CD4-positive, alpha-beta T cell treated with Interleukin-15 for 1 hour (primary cell): ENCODE measurements at places on chromosomes 3 and 15.

GRCh38 chr3:53168175-53168923 lies 7.3 kb downstream of the PRKCD start:
- DNase-seq, result no peak

DNA sequence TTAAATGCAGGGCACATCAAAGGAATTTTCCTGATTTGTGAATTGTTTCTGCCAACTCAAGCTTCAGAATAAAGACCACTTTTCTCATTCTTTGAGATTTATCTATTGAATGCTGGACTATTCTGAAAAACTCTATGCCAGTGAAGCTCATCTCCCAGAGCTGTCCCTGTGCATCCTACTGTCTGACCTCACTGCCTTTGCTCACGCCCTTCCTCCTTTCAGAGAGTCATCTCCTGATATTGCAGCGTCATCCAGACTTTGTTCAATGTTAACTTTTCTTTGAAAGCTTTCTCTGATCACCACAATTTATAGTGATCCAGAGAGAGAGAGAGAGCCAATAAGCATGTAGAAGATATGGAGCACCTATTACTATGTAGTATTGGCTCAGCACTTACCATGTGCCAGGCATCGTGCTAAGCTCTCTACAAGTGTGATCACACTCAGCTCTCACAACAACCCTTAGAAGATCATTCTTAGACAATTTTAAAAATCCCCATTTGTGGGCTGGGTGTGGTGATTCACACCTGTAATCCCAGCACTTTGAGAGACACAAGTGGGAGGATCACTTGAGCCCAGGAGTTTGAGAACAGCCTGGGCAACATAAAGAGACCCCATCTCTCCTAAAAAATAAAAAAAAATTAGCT lies 30.2 kb upstream of the TLE3 start:
- DNase-seq, result no peak

DNA sequence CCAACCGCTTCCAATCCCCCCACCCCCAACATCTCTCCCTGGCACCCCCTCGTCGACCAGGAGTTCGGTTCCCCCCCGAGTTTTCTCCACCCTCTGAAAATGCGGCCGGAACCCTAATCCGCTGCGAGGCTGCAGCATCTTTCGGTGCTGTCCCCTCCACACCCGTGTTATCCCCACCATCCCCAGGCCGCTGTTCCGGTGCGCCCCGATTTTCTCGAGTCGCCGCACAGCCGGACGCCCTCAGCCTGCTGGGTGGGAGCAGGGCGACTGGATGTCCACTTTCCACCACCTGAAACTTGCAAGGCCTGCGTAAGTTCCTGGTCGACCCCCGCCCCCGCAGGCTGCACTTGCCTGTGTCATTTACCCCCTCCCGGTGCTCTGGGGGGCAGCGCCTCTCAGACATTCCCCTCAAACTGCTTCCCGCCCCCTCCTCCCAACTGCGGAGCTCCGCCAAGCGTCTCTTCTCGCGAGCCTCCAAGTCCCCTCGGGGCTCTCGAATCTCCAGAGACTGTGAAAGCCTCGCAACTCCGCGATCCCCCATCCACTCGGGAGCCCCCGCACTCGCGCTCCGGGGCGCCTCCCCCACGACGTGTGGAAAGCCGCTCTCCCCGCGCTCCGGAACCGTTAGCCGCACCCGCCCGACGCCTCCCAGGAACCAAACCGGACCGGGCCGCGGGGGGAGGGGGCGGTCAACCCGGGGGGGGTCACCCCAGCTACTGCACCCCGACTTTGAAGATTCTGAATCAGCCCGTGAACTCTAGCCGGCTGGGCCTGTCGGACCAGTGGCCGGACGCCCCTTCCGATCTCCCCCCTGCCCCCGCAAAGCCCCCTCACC lies 566 bp downstream of the ETV5 start:
- no peak for DNase-seq

GRCh38 chr3:34102288-34102687 lies 303.9 kb downstream of the PDCD6IP start:
- no peak for DNase-seq

DNA sequence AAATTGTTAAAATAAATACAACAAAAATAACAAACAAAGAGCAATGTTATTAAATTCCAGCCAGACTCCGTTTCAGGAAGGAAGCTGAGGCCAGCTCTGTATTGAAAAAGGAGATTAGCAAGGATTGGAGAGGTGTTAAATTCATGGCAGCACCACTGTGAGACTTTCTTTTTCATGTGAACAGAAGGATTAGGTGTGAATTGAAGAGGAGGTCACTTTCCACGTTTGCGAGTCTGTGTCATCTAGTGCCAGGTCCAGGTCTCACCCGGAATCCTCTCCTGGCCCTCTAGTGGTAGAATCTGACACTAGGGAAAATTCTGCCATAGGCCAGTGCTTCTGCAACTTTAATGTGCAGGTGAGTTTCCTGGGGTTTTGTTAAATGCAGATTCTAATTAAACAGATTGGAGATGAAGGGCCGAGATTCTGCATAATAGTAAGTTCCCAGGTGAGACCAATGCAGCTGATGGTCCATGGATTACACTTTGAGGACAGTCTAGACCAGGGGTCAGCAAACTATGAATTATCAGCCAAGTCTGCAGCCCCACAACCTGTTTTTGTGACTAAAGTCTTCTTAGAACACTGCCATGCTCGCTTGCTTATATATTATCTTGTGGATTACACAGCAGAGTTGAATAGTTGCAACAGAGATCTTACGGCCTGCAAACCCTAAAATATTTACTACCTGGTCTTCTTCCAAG lies 9.2 kb upstream of the SLC6A1 start:
- no peak for DNase-seq

DNA sequence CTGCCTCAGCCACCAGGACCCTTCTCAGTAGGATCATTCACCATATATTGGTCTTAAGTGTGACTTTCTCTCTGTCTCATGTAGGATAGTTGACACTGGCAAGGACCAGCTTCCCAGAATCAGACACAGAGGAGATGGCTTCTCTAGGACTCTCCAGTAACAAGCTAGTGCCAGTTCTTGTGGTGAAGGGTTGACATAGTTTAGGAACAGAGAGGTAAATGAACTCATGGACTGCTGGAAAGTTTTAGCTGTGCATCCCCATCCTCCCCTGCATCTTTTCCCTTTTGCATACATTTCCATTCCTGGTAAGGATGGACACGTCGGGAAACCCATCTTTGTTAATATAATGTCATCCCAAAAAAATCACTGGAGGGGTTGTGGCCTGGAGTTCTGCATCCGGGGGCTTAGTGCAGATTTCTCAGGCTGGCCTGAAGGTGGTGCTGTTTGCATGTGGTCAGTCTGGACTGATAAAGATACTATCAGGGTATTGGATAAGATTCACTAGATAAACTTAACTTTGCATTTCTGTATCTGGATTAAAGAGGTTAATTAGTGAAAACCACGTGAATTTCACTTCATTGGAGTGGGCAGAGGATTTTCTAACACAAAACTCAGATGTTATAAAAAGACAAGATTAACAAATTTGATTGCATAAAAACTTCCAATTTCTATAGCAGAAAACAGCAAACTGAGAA lies 110.8 kb downstream of the TBC1D2B start:
- DNase-seq, result peak; percentile 60

- no peak for DNase-seq
These were observed 621.4 kb downstream of the PDCD6IP start for GRCh38 chr3:34419801-34420200.

- peak; percentile 39 for DNase-seq
These were observed 517.2 kb downstream of the FOXP1 start for GRCh38 chr3:71066356-71066755.

- DNase-seq, result no peak
These were observed 27.5 kb downstream of the AVEN start for GRCh38 chr15:34011481-34011880.

- no peak for DNase-seq
These were observed 994 bp downstream of the MESP1 start for GRCh38 chr15:89749951-89750559.

DNA sequence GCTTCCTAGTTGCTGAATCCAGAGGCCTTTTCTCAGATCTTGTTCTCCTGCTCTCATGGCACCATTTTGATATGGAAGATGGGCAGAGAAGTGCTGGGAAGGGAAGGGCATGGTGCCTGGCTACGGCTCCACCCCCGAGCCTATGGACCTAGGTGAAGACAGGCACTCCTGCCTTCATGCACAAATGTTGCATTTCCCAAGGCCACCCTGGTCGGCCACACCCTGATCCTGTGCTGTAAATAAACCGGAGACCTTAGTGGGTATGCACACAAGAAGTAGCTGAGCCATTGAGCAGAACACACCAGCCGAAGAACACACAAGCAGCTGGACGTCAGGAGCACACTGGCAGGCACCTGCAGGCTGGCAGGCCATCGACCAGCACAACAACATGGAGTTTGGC lies 261.6 kb downstream of the SHQ1 start:
- DNase-seq, result no peak

DNA sequence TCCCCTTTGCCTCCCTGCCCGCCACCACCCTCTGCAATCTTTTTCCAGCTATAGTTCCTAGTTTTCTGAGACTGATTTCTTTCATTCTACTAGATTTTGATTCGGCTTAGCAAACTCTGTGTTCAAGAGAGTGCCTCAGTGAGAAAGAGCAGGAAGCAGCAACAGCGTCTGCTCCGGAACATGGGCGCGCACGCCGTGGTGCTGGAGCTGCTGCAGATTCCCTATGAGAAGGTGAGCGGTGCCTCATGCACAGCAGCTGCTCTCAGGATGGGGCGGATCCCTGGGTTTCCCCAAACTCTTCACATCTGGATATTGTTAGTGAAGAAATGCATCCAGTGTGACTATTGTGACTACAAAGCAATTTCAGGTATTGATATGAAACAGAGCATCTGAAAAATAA lies 191.8 kb downstream of the ITPR1 start:
- DNase-seq, result no peak

- DNase-seq, result no peak
These were observed 44.0 kb downstream of the CD200 start for GRCh38 chr3:112376992-112377391.

- DNase-seq, result no peak
These were observed 27.7 kb downstream of the HES1 start for GRCh38 chr3:194163697-194164096.
